Stimulated activated CD4-positive, alpha-beta T cell treated with anti-CD3 and anti-CD28 coated beads, Interleukin-1b, Interleukin-23, amount 100 ng/mL, for 24 hours (primary cell): ENCODE measurements at places on chromosomes 7 and 10.

DNA sequence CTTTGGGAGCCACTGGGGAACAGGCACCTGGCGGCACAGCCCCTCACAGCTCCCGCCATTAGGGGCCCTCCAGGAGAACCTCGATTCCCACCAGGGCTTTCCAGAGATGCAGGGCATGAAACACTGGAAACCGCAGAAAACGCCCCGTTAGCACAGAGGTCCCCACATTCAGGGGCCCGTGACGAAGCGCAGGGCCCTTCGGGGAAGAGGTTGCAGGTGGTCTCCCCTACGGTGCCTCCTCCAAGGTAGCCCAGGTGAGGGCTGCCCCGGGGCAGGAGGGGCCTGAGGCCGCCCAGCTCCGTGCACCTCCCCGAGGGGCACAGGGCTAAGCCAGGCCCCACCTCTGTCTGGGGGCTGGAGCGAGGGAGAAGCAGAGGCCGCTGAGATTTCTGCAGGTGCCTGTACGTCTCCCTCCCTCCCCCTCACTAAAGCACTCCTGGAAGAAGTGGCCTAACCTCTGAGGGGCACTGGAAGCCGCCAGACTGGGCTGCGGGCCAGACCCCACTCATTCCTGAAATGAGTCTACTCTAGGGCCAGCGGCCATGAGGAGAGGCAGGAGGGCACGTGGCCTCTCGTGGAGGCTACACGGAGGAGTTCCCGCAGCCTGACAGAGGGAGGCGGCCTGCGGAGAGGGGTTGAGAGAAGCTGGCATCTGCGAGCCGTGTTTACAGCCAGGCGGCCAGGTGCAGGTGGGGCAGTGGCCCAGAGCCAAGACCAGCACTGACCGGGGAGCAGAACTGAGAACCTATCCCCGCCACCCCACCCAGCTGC is 6.9 kb downstream of the PDGFA start:
- no peak for DNase-seq

DNA sequence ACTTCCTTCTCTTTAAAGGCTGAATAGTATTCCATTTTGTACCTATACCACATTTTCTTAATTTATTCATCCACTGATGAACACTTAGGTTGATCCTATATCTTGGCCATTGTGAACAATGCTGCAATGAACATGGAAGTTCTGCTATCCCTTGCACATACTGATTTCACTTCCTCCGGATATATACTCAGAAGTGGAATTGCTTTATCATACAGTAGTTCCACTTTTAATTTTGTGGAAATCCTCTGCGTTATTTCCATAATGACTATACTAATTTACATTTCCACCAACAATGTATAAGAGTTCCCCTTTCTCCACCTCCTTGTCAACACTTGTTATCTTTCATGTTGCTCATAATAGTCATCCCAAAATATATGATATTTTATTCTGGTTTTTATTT is 312.6 kb downstream of the PLXDC2 start:
- no peak for DNase-seq

GRCh38 chr10:22652988-22653481 is 61.3 kb downstream of the PIP4K2A start:
- DNase-seq: no peak

DNA sequence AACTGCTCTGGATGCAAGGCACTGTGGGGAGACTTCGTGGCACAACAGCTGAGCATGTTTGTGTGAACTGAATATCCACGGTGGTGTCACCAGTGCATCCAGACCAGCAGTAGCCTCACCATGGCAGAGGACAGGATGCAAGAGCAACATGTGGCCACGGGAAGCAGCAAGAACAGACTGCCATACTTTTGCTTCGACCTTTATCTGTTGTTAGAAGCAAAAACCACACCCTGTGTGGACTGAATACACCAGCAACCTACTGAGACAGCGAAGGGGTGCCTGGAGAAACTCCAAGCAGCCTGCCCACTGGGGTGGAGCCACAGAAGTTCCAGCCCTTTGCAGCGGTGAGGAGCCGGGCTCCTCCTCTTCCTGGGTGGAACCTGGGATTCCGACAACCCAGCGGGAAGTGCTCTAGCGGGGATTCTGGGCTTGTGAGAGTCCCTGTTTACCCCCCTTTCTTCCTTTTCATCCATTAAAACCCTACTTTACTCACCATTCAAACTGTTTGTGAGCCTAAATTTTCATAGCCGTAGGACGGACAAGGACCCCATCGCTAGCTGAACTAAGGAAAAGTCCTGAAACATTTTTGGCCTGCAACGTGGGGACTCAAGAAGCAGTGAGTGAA is 584.9 kb downstream of the GRM8 start:
- no peak for DNase-seq

GRCh38 chr10:33363106-33363505 is 28.6 kb upstream of the NRP1 start:
- no peak for DNase-seq

DNA sequence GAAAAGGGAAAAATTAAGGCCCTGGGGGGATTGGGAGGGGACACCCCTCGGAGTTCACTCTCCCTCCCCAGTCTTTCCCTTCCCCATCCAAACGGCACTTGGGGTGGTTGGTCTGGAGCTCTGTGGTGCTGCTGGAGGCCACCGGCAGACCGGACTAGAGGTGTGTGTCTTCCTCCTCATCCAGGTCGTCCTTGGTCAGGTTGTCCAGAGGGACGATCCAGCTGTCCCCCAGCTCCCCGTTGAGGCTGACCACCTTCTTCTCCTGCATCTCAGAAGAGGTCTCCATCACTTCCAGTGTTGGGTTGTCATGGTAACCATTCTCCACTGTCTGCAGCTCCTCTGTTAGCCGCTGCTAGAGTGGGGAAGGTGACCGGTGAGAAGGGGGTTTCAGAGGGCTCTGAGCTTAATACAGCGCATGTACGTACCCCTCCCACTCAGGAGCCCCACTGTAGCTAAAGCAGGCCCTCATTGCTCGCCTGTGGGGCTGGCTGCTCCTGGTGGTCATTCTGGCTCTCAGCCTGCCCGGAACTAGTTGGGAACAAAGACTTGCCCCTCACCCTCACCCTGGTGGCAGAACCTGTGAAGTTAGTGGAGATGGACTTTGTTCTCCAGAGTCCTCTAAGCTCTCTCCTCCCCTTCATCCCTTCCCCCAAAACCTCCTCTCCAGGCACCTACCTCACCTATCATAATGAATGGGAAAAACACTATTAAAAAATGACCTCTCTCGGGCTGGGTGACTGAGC is 52.1 kb downstream of the PODXL start:
- no peak for DNase-seq

GRCh38 chr7:111593343-111593742 is 31.1 kb upstream of the IMMP2L start:
- no peak for DNase-seq

DNA sequence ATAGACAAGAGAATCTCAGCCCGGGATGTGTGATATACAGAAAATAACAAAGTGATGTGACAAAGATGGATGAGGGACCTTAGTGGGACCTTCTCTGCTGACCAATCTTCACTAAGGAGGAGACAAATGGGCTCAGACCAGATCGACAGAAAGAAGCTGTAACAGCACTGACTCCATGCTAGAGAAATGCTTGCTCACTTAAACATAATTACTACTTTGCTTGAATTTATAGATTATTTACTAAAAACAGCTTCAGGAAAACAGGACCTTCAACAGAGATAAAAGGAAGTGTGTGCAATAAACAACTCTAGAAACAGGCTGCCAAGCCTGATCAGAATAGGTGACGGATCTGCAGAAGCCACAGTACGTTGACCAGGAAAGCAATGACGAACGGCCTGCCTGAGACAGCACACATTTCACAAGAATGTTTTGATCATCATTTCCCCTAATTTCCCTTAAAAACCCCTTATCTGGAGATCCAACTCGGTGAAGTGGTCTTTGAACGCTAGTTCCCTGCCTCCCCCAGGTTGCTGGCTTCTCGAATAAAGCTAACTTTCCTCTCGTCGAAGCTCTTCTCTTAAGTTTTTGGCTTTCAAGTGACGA is 98.4 kb upstream of the STEAP1B start:
- no peak for DNase-seq

GRCh38 chr10:24415455-24416125 is 206.7 kb downstream of the KIAA1217 start:
- no peak for DNase-seq

DNA sequence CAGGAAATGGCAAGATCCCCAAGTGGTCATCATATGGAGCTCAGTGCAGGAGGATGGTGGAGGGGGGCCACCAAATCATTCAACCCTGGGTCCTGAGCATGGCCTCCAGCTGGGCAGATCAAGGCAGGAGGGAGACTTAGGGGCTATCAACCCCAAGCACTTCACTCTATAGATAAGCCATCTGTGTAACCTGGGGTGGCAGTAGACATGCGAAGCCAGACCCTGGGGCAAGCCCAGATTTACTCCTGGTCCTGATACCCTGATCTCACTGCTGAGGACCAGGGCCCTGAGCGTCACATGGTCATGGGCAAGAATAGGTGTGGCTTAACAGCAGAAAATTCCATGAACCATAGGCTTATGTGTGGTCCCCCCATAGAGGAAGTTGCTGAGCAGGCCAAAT is 173.0 kb upstream of the ADCY1 start:
- no peak for DNase-seq

- no peak for DNase-seq
Measured at GRCh38 chr7:4167385-4167910, 514.6 kb upstream of the FOXK1 start.

- DNase-seq: no peak
Measured at GRCh38 chr7:49295146-49295545, 370.8 kb downstream of the CDC14C start.

DNA sequence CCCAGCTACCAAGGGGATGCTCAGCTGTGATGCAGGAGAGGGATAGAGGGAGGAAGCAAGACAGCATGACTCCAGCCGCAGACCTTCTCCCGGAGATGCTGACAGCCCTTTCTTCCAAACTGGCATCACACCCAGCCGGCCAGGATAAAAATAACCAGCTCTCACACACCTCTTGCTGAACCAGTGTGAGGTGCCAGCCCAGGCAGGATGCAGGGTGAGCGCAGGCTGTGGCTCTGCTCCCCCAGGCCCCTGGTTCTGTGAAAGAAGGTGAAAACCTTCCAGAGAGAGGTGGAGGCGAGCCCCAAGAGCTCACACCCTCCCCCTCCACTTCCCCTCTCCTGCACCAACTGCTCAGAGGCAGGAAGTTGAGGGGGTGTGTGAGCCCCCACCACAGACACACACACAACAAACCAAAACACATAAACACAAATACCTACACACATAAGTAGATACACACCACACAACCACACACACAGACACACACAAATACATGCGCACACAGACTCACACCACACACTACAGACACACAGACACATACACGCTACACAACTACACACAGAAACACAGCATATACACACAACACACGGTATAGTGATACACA is 4.0 kb downstream of the GPR15LG start:
- DNase-seq: no peak

DNA sequence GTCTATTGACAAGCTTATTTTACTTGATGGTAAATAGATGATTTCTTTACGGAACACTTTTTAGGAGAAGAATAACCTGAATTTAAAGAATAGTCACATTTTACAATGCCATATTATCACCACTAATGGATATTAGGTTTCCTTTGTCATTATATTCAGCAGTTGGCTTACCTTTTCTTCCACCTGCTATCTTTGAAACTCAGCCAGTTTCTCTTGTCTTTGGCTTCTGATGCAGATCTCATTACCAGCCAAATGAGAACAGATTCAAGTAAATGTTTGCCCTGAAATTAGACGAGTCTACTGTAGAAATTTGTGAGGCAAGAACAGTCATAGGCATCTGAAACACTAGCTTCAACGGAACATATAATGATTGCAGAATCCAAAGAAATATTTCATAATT is 85.5 kb upstream of the OIT3 start:
- DNase-seq: no peak

- no peak for DNase-seq
Measured at GRCh38 chr7:94875201-94875600, 32.2 kb upstream of the PPP1R9A start.

- no peak for DNase-seq
Measured at GRCh38 chr10:23630376-23630775, 191.5 kb downstream of the OTUD1 start.

GRCh38 chr7:135160098-135160857 is 10.2 kb downstream of the CYREN start:
- no peak for DNase-seq

DNA sequence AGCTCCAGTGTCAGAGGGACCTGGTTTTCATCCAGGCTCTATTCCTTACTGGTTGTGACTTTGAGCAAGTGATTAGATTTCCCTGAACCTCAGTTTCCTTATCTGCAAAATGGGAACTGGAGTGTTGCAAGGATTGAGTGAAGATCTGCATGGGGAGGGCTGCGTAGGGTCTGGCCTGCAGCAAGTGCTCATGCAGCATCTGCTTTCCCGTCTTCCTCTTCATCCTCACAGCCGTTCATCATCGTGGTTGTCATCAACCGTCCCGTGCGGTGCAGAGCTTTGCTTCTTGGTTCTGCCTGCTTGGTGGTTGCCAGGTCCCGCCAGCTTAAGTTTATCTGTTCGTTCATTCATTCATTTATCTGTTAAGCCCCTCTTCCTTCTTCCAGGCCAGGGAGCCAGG is 135.0 kb downstream of the GRK5 start:
- DNase-seq: no peak

GRCh38 chr10:7474388-7474787 is 63.6 kb upstream of the SFMBT2 start:
- DNase-seq: no peak

- no peak for DNase-seq
Measured at GRCh38 chr10:72913287-72913686, 19.7 kb downstream of the OIT3 start.

DNA sequence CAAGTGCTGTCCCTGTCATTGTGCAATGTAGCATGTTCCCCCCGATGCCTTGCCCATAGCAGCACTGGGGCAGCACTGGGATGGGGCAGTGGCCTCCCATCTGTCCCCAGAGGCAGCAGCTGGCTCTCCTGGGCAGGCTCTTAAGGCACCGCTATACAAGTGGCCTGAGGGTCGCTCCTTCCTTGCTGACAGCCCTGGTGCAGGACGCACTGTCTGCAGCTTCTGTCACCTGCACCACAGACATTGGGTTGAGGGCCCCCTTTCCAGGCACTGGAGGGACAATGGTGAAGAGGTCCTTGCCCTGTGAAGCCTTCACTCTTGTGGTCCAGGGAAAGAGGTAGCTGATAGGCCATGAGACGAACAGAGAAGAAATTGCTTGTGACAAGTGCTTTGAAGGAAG is 10.6 kb downstream of the CPSF4 start:
- no peak for DNase-seq

GRCh38 chr10:113947184-113948041 is 93.0 kb downstream of the NHLRC2 start:
- DNase-seq: no peak

- DNase-seq: no peak
Measured at GRCh38 chr10:114064151-114065048, 20.7 kb downstream of the ADRB1 start.

GRCh38 chr10:49738616-49739360 is 23.3 kb downstream of the OGDHL start:
- DNase-seq: no peak

DNA sequence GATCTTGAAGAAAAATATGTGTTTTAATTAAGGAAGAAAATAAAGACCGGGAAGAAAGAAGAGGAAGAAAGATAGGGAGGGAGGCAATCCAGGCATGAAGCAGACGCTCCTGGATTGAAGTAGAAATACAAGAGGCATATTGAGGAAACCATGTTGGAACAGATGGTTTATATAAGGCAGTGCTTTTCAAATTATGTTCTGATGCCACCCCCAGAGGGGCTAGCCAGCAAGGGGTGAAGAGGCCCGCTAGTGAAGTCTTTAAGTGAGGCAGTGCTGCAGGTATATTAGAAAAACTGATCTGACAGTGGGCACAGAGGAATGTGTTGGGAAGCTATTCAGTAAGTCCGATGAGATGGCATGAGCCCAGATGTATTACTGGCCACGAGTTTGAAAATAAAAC is 40.1 kb downstream of the REEP3 start:
- DNase-seq: no peak

- no peak for DNase-seq
Measured at GRCh38 chr10:110916554-110917346, 2.2 kb downstream of the BBIP1 start.

GRCh38 chr10:102743078-102743587 is 615 bp upstream of the WBP1L start:
- DNase-seq: no peak
